ENCODE measurements at places on chromosomes 3 and 15.

GRCh38 chr15:71288348-71288955, 173.2 kb downstream of the THSD4 start:
- DNase-seq, result no peak

- no peak for DNase-seq
Observed at GRCh38 chr15:71712182-71712581, 98.2 kb upstream of the NR2E3 start.

GRCh38 chr3:194275291-194275690, 75.8 kb downstream of the CPN2 start:
- DNase-seq, result no peak

- DNase-seq, result no peak
Observed at GRCh38 chr3:15647611-15648167, 46.1 kb downstream of the BTD start.

GRCh38 chr3:151183265-151183671, 19.7 kb downstream of the GPR171 start:
- no peak for DNase-seq

GRCh38 chr3:100590114-100590839, 19.1 kb upstream of the ADGRG7 start:
- DNase-seq, result peak; percentile 85

DNA sequence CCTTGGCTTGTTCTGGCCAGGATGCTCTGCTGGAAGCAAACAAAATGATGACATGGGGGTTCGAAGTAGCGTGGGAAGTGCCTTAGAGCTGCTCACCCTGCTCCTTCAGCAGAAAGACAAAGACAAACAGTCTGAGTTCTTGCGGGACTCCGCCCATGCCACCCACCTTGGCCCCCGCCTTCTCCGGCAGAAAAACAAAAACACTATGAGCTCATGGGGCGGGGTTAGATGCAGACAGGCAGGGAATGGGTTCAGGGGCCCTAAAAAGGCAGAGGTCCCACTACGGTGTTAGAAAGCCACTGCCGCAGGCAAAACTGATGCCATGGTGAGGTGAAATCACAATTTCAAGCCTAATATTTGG, 9.7 kb upstream of the NCKIPSD start:
- DNase-seq, result no peak
